ENCODE measurements at places on chromosomes 1 and 21. TPM values are rescaled to one million over a fixed set of nuclear protein-coding genes. Genes with fewer than 3 reads are reported as not detected.

SLAMF1 gene
- polyA plus RNA-seq = not detected

HSPA6 gene
- polyA plus RNA-seq = 0.78 TPM

FCRL2 gene
- polyA plus RNA-seq = 0.06 TPM

HES3 gene
- polyA plus RNA-seq = not detected

SERBP1 gene
- polyA plus RNA-seq = 300 TPM

HHAT gene
- polyA plus RNA-seq = 10.5 TPM

LRRC8B gene
- polyA plus RNA-seq = 10.6 TPM

NTMT2 gene
- not detected for polyA plus RNA-seq

RIMS3 gene
- polyA plus RNA-seq = 2.1 TPM

KANK4 gene
- polyA plus RNA-seq = 9.2 TPM

E2F2 gene
- 3.2 TPM for polyA plus RNA-seq

NMNAT1 gene
- polyA plus RNA-seq = 13.6 TPM

MEX3A gene
- 51.7 TPM for polyA plus RNA-seq

CDK11A gene
- polyA plus RNA-seq = 45.0 TPM

C1orf21 gene
- polyA plus RNA-seq = 41.6 TPM

LRRC8D gene
- 18.3 TPM for polyA plus RNA-seq

C1orf94 gene
- not detected for polyA plus RNA-seq

CFAP74 gene
- polyA plus RNA-seq = 1.5 TPM

KIAA0040 gene
- polyA plus RNA-seq = 22.5 TPM

RWDD3 gene
- 56.2 TPM for polyA plus RNA-seq

SYDE2 gene
- polyA plus RNA-seq = 6.2 TPM
